ENCODE measurements at places on chromosomes 12 and 14.

- no peak for DNase-seq
Observed at GRCh38 chr14:68492381-68493151, 300.3 kb downstream of the ZFP36L1 start.

DNA sequence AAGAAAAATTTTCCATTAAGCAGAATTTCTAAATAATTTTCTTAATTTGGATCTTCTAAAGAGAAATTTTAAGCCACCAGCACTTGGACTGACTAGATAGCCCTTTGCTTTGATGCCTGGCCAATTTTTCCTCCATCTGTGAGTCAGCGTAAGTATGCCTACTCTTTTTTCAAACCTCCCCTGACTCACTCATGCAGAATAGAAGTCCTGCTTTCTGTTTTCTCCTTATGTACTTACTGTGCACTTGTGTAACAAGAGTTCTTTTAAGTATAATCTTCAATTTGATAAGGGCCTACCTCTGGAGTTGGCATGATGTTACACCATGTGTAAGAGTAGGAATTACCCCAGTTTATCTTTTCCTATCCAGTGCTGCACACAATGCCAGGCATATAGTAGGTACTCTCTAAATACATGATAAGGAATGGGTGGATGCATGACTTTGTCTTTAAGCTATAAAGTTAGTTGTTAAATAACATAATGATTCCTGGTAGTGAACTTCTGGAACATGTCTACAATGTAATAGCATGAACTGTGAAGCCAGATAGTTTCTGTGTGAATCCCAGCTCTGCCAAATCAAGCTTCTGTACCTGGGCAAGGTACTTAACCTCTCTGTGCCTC is 329.6 kb downstream of the TMTC2 start:
- no peak for DNase-seq

GRCh38 chr14:89598548-89599186 is 181.6 kb upstream of the FOXN3 start:
- DNase-seq: no peak

DNA sequence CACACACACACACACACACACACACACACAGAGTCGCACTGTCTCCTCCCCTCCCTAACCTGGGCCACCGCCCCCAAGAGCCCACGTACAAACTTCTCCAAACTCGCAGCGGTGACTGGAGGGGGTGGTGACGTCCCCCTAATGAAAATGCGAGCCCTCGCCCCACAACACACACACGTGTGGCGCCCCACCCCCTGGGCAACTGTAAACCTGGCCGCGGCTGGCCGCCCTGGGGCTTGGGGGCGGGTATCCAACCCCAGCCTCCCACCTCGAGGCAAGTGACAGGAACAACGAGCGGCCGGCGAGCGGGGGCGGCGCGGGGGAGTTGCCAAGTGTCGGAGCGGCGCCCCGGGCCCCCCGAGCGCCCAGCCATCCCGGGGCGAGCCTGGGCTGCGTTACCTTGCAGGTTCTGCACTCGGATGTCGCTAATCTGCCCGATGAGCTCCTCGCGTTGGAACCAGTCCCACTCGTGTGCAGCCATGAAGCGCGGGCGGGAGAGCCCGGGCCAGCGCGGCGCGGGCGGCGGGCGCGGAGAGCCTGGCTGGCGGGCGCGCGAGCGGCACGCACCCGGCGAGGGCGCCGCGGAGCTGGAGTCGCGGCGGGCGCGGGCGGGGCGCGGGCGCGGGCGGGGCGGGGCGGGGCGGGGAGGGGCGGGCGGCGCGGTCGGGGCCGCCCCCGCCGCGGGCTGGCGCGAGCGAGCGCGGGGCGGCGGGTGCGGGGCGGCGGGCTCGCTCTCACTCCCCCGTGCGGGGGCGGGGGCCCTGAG is at the start of gene CLMN:
Gene CLMN (minus strand): TSS at position 597 of the 766 bp plus-strand sequence. CDS start 116 bp downstream, at position 481.
- peak; percentile 16 for DNase-seq

DNA sequence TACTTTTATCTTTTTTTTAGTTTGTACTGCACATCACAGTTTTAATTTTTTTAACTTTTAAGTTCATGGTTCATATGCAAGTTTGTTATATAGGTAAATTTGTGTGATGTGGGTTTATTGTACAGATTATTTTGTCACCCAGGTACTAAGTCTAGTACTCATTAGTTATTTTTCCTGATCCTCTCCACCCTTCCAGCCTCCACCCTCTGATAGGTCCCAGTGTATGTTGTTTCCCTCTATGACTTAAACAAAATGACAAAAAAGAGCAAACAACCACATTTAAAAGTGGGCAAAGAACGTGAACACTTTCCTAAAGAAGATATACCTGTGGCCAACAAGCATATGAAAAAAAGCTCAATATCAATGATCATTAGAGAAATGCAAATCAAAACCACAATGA is 63.7 kb downstream of the GARIN6 start:
- DNase-seq: no peak

DNA sequence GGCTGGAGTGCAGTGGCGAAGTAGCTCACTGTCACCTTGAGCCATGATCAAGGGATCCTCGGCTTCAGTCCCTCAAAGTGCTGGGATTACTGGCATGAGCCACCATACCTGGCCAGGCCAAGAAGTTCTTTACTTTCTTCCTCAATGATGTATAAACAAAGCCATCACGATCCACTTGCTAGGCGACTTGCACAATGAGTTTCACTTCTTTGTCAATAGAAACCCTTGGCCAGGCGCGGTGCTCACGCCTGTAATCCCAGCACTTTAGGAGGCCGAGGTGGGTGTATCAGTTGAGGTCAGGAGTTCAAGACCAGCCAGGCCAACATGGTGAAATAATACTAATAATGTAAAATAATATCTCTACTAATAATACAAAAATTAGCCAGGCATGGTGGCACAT is 14.4 kb upstream of the SPSB2 start:
- DNase-seq: no peak

DNA sequence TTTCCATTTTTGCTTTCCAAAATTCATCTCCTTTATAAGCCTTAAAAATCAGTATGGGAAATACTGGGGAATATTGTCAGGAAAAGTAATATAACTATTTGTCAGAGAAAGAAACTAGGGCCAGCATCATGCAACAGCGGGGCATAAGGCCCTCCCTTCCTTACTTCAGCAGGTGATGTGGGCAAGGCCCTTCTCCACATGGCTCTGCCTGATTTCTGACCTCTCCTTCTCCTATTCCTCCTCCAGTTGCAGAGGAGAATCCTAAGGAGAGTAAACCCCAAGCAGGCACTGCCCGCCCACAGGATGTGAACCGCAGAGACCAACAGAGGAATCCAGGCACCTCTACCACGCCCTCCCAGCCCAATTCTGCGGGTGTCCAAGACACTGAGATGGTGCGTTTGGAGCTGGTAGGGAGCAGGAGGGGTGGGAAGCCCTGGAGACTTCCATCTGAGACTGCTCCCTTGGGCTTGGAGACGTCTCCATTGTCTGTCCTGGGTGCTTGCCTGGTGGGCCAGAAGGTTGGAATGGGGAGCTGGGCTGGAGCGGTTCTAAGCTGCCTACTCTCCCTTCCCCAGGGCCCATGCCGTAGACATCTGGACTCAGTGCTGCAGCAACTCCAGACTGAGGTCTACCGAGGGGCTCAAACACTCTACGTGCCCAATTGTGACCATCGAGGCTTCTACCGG is 2.7 kb upstream of the SOAT2 start:
- no peak for DNase-seq

DNA sequence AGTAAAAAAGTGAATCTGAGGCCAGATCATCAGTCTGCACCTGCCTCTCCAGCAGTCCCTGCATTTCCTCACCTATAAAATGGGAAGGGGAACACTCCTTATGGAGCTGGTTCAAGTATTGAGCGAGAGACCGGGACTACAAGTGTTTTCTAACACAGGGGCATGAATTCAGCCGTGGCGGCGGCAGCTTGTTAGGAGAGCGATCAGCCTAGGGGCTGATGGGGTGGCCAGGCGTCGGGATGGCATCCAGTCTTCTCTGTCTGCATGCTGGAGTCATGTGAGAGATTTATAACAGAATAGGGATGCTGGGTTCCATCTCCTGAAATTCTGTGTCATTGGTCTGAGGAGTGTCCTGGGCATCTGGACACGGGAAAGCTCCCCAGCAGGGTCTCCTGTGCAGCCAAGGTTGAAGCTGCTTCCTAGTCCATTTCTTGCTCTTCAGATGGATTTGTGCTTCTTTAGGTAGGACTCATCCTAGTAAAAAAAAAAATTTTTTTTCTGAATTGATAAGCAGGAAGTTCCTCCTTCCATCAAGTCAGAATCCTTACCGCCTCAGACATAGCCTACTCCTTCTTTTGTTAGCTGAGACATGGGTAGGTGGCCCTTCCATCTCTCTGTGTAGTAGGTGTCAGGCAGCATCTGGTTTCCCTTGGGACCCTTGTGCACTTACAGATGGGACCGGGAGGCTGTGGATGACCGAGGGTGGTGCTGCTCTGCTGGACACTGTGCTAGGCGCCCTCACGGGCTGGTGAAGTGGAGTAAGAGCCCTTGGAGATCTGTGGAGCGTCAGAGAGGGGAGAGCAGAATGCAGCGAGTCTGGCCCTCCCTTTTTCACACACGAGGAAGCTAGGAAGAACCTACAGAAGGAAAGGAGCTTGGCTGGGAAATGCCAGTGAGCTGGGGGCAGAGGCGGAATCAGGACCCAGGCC is 146.7 kb downstream of the TSPAN9 start:
- no peak for DNase-seq
